ENCODE measurements at places on chromosomes 5 and 9.

DNA sequence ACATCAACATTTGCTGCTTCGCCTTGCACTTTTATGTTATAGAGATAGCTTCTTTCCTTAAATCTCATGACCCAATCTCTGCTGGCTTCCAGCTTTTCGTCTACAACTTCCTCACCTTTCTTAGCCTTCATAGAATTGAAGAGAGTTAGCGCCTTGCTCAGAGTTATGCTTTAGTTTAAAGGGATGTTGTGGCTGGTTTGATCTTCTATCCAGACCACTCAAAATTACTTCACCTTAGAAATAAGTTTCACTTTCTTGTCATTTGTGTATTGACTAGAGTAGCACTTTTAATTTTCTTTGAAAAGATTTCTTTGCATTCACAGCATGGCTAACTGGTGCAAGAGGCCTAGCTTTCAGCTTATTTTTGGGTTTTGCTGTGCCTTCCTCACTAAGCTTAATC, 414.2 kb downstream of the ZNF608 start:
- DNase-seq = no peak

DNA sequence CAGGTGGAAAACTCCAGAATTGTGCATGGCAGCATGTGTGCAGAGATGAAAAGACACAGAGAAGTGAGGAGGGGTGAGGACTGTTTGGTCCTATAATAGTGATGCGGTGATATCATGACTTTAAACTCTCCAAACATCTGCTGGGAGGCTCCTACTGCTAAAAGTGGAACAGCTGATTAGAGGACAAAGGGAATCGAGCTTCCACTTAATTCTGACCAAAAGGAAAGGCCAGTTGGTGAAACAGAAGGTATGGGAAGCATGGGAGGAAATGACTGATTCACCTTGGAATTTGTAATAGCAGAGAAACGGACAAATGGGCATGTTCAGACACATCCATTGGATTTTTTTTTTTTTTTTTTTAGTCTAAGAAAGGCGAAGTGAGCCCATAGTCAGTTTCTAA, 67.5 kb upstream of the MAMDC2 start:
- no peak for DNase-seq

DNA sequence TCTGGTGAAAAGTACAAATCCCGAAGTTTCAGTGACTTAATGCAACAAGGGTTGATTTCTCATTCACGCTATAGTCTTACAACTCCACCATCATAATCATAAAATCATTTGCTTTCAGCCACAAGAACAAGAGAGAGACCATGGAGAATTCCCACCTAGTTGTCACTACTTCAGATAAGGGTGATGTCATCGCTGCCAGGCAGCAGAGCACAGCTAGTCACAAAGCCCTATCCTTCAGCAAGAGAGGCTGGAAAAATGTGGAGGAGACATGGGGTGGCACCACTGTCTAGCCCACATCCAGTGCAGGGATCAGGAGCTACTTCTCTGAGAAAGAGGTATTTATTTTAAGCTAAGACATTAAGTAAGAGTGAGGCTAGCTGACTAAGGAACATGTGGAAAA, 356.1 kb downstream of the YTHDC2 start:
- DNase-seq = no peak

DNA sequence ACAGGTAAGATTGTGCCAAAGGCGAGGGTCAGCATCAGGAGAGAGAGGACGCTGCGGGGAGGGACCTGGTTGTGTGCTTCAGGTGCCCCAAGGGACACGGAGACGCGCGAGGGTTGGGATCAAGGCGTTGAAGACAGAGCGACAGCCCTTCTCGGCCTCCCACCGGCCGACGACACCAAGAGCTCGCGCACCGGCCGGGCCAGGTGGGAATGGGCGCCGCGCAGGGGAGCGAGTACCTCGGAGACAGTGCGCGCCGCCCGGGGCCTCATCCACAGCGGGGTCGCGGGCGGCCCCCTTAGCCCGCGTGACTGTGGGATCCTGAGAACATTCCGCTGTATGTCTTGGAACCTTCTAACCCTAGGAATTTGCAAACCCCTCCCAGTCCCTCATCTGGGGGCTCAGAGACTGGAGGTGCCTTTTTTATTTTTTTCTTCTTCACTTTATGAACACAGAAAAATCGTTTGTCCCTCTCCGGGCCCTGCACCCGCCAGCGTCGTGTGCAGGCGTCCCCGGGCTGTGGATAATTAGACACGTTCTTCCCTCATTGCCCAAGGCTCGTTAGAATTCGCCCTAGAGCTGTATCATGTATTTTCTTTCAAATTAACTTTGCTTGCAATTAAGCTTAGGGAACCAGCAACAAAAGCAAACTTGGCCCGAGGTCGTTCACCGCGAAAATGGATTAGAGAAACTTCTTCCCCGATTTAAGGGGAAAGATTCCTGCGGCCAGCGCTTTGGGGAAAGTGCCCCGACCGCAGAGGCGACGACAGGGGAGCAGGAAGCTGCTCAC, 4.8 kb downstream of the FOXE1 start:
- no peak for DNase-seq

DNA sequence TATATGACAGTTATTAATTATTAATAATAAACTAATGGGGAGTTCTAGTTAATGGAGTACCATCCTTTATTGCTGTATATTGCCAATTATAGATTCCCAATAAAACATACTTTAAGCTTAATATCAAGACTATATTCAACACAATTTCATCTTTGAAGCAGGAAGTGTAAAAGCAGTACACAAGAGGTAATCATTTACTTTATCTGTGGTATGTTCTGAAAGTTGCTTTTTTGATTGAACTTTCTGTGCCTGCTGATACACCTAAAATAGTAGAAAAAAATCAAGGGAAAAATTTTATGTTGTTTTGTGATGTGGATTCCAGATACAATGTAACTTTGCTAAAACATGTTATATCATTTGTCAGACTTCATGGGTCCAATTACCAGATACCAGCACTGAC, 58.0 kb downstream of the ACO1 start:
- no peak for DNase-seq
